ENCODE measurements at places on chromosomes 7 and 10.

- DNase-seq: no peak
Observed at GRCh38 chr10:34995925-34996324, 94.2 kb downstream of the CUL2 start.

- peak; percentile 14 for DNase-seq
Observed at GRCh38 chr7:23893942-23894891, 184.2 kb downstream of the STK31 start.

- no peak for DNase-seq
Observed at GRCh38 chr10:59373071-59373470, 10.7 kb upstream of the FAM13C start.

GRCh38 chr10:78162853-78163252 is 129.2 kb downstream of the RPS24 start:
- no peak for DNase-seq

GRCh38 chr10:62687230-62687748 is 117.2 kb upstream of the ADO start:
- no peak for DNase-seq

DNA sequence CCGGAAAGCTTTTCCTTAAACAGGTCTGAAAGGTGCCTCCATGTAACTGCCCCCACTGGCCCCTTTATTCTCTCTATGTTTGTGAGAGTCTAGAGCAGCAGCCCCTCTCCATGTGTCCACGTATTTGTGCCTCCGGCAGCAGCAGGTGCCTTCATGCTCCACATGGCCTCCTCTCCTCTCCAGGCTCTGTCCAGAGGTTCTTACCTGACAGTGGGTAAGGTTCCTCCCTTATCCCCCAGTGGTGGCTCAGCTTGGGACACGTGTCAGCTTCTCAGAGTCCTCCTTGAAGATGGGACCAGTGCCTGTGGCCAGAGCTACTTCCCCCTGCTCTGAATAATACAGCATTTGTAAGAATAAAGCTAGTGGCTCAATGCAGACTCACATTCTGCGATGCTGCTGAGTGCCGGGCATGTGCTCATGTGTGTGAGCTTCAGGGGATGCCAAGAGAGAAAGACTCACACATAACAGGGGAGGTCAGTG is 7.9 kb downstream of the CALML3 start:
- DNase-seq: no peak

GRCh38 chr7:55405856-55406541 is 40.9 kb downstream of the LANCL2 start:
- no peak for DNase-seq

- no peak for DNase-seq
Observed at GRCh38 chr10:118572256-118573041, 23.0 kb downstream of the PRLHR start.

GRCh38 chr10:69573056-69573806 is at the start of gene NEUROG3:
Gene NEUROG3 (minus strand): TSS chr10:69573422. CDS start chr10:69573043, 379 bp downstream.
- DNase-seq: no peak

- DNase-seq: no peak
Observed at GRCh38 chr10:129332476-129332875, 134.6 kb upstream of the MGMT start.

GRCh38 chr10:122112625-122113160 is 123.7 kb downstream of the TACC2 start:
- no peak for DNase-seq

- no peak for DNase-seq
Observed at GRCh38 chr7:124934841-124935240, 5.2 kb upstream of the POT1 start.

DNA sequence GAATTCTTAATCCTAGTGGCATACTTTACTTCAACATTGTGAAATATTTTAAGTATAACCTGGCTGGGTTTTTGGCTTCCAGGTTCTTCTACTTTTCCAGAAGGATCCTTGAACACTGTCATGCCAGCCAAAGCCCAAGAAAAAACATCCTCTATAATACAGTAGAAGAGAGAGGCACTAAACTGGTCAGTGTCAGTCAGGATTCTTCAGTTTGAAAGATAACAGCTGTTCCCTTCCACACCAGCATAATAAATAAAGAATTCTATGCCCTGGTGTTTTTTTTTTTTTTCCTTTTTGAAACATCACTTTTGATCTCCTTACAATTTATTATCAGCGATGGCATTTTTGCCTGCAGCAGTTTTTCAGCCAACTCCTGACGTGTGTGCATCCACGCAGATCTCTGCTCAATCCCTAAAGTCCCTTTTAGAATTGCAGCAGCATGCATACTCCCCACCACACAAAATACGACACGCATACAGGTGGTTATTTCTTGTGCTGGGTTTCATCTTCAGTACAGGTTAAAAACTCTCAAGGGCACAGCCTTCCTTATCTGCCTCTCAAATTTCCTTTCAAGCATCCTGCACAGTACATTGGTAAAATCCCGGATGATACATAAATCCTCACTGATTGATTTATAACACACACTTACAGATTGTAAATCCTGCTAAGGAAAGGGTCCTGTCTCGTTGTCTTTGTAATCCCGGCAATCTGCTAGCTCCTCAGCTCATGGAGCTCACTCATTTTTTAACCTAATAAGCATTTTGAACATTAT is 100.2 kb downstream of the TPK1 start:
- DNase-seq: no peak

DNA sequence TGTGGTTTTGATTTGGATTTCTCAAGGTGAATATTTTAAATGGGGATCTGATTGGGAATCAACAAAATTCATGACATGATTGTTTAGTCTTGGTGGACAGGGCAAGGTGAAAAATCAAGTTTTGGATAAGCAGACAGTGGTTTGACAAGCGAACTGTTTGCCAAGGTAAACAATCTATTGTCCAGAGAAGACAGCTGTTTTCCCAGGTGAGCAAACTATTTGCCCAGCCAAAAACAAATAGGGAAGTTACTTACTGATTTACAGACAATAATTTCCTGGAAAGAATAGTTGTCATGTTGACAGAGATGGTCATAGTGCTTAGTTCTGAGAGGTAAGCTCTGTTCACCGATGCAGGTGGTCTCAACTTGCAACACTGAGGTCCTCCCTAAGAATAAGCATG is 94.0 kb upstream of the STEAP1B start:
- DNase-seq: no peak
